ENCODE measurements at places on chromosomes 5 and 9.

- DNase-seq: no peak
Measured at GRCh38 chr9:93207326-93207814, 23.4 kb downstream of the WNK2 start.

DNA sequence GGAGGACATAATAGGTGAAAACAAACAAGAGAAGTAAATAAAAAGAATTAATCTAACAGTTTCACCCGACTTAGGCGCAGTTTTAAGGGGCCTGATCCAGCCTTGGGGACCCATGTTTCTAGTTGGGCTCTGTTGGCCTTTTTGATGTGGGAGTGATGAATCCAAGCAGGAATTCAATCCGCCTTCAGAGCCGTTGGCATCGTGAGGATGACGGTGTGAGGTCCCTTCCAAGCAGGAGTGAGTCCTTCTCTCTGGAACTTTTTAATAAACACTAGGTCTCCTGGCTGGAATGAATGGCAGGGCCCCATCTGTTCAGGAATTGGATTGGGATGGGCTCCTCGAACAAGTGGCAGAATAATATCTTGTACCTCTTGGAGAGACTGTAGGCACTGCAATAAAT, 22.3 kb upstream of the RHOBTB3 start:
- DNase-seq: no peak

DNA sequence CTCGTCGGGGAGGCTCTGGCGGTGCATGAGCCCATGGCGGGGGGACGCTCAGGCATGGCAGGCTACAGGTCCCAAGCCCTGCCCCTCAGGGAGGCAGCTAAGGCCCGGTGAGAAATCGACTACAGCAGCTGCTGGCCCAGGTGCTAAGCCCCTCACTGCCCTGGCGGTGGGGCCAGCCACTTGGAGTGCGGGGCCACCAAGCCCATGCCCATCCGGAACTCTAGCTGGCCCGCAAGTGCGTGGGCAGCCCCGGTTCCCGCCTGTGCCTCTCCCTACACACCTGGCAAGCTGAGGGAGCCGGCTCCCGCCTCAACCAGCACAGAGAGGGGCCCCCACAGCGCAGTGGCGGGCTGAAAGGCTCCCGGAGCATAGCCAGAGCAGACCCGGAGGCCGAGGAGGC, 1896.9 kb upstream of the CDH6 start:
- no peak for DNase-seq

- no peak for DNase-seq
Measured at GRCh38 chr5:141040093-141040770, 10.9 kb upstream of the PCDHB1 start.

DNA sequence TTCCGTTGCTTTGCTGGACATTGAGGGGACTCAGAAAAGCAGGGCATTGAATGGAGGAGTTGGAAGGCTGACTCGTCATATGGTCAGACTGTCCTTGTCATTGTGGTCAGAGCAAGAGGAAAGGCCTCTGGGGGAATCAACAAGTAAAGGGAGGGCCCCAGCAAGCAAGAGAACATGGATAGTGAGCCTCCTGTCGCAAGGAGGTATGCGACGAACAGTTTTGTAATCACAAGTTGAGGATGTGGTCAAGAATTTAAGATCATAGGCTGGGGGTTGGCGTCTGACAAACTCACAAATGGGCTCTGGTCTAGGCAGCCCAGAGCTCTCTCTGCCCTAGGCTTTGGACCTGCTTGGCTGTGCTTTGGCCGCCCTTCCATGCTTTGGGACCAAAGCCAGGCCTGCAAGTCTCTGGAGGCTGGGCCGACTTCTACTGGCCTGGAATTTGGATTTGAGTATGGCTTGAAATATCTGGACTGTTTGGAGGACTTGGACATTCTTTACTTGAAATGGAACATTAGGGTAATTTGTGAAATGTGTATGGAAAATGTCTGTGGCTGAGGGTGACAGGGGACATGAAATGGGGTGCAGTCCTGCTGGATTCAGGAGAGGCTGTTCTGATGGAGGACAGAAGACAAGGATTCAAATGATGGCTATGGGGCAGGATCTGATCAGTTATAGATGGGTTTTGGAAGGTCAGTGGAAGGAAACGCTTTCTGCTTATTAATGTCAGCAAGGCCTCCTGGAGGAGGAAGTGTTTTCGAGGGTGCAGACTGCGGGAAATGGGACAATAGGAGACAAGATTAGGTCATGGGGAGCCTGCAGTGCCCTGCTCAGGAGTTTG, 19.2 kb upstream of the NDST1 start:
- DNase-seq: no peak

GRCh38 chr9:129816501-129817435, 7.2 kb downstream of the TOR1A start:
- DNase-seq: no peak

GRCh38 chr5:139872851-139873794, 77.5 kb downstream of the PSD2 start:
- DNase-seq: no peak

- DNase-seq: no peak
Measured at GRCh38 chr5:123665822-123666371, 153.9 kb downstream of the CSNK1G3 start.

DNA sequence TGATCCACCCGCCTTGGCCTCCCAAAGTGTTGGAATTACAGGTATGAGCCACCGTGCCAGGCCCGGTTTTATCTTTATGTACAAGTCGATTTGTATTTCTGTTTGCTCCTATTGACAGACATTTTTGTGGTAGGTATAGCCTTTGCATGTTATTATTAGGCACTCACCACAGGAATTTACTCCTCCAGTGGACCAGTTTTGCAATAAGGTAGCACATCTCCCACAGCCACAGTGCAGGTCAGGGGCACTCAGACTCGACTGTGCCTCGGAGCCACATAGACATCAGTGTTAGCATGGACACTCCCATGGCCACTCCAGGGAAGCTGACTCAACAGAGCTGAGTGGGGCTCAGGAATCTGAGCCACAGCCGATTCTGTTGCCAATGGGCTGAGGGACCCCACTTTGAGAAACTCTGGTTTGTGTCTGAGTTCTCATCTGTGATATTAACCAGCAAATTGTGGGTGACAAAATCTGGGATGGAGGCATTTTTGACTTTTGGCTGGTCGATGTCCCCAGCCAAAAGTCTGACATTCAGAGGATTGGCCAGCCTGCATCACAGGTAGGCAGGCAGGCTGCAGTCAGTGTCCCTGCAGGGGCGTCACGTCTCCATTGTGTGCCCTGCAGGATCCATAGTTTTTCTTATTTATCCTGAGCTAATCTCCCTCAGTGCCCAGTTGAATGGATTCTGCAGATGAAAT, 15.0 kb upstream of the SHB start:
- DNase-seq: no peak

DNA sequence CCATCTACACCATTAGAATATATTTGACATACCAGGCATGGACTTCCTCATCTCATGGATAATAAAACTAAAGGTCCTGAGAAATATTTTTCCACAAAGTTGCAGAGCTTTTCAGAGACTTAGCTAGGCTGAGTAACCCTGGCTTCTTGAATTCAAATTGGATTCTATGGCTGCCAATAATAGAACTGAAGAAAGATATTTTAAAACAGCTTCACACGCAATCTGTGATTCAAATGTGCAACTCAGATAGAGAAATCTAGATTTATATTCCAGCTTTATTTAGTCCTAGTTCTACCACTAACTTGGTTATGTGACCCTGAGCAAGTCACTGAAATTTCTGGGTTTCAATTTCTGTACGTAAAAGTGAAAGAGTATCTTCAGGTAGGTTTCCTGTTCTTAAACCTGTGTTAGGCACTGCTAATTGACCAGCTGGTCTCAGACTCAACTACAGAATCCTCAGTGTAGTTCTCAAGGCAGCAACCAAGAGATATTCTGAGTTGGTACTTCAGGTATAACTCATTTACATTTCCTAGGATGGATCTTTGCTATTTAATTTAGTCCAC, 235.3 kb downstream of the GABRB2 start:
- no peak for DNase-seq

- DNase-seq: no peak
Measured at GRCh38 chr9:84271531-84271900, 69.0 kb downstream of the SLC28A3 start.

Measured in bone marrow (tissue), 2 donors.